ENCODE measurements at places on chromosomes 1 and 21.

- DNase-seq: no peak
Observed at GRCh38 chr1:24878775-24879742, 51.0 kb downstream of the RUNX3 start.

- DNase-seq: no peak
Observed at GRCh38 chr1:161966067-161966466, 57.6 kb downstream of the OLFML2B start.

GRCh38 chr1:28865997-28866650 is 48.2 kb upstream of the EPB41 start:
- DNase-seq: no peak

GRCh38 chr1:235199441-235199840 is 38.4 kb upstream of the RBM34 start:
- no peak for DNase-seq

- no peak for DNase-seq
Observed at GRCh38 chr1:203169770-203170520, 5.7 kb downstream of the MYBPH start.

GRCh38 chr21:31356440-31356839 is 12.4 kb upstream of the TIAM1 start:
- no peak for DNase-seq

DNA sequence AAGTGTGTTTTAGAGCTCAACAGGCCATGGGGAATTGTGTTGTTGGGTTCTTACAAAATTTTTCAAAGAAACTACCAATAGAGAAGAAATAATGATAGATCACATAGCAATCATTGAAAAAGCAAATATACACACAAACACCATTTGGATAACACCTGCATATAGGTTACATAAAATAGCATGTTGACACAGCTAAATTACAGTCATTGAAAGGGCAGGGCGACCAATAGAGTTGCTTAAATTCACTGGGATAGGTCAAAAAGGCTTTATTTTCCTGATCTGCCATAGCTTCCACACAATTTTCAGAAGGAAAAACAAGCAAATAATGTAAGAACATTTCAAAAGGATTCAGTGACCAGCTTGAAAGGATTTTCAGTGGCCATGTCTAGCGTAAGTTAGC is 57.9 kb upstream of the FGGY start:
- DNase-seq: no peak

GRCh38 chr1:101333186-101333585 is 96.4 kb downstream of the S1PR1 start:
- no peak for DNase-seq

DNA sequence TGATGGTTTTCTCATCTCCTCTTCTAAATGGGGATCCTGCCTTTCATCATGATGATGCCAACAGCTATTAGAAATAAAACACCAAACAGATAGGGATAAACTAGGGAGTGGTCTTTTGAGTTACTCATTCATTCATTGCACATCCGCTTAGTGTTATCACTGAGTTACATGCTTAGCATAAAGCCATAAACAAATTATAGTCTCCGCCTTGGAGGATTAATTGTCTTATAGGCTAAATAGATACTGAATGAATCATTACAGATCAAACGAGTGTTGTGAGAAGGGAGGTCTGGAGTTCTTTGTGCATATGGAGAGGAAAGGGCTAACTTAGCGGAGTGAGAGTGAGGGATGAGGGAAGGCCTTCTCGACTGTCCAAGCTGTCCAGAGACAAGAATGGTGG is 19.8 kb upstream of the GUCA2B start:
- DNase-seq: no peak

- no peak for DNase-seq
Observed at GRCh38 chr21:19501115-19501514, 1097.5 kb upstream of the TMPRSS15 start.

GRCh38 chr1:54294887-54295286 is 94.9 kb downstream of the MRPL37 start:
- DNase-seq: no peak

- DNase-seq: no peak
Observed at GRCh38 chr1:4090976-4091660, 191.0 kb upstream of the C1orf174 start.

DNA sequence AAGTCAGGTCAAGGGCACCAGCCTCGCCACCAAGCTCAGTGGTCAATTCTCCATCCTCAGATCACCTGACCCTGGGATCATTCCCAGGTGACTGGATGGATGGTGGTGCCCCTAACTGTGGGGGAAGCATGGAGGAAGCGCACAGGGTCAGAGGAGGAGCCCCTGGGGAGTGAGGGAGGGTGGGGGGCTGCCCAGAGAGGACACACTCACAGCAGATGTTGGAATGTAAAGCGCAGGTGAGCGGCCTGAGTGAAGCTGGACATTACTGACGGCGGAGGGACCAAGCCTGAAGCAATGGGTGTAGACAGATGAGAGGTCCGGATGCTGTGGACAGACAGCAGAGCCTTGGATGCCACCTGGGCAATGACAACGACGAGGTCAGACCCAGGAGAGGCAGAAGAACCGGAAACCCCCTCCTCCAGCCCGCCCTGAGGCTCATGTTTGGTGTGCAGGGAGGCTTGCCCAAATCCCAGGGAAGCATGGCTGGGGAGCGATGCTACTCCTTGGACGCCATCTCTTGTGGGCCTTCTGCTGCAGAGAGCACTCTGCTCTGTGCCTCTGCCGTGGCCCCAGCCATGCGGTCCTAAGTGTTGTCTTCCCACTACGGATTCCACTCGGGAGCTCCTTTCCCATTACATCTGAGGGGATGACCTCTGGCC is 5.7 kb upstream of the CPLANE2 start:
- DNase-seq: no peak

DNA sequence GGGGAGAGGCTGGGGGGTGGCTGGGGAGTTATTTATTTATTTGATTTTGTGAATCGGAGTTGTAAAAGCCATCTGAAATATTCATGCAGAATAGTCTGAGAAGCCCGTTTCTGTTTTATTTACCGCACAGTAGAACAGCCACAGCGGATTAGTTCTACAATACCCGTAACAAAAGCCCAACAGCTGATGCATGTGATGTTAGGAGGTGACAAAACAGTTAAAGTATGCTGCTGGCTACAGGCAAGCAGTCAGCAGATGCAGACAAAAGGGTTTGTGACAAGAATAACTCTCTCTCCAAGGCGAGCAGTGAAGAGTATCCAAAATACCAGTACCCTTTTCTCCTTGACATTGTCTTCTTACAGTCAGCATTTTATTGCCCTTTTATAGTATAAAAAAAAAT is 42.0 kb downstream of the PROX1 start:
- no peak for DNase-seq
